Activated B cell treated with CpG ODN at 0.5 μM for 24 hours (primary cell): ENCODE measurements at places on chromosomes 5 and 9. TPM values are rescaled to one million over a fixed set of nuclear protein-coding genes. Genes with fewer than 3 reads are reported as not detected.

- DNase-seq = no peak
- no peaks in the 10 kb centered on the region for H3K36me3 ChIP-seq
- H3K27ac ChIP-seq = no peak overlapping the region
- H3K4me3 ChIP-seq = no peak overlapping the region
- peaks cover 21% of the 10 kb centered on the region for H3K27me3 ChIP-seq
- peaks cover 1% of the 10 kb centered on the region for H3K4me1 ChIP-seq
Measured at GRCh38 chr5:141001844-141002604, 35.7 kb downstream of the PCDHAC2 start.

GRCh38 chr9:137879566-137880150 is 2.1 kb downstream of the CACNA1B start:
- H3K27ac ChIP-seq = no peak overlapping the region
- peaks cover 2% of the 10 kb centered on the region for H3K4me1 ChIP-seq
- DNase-seq = no peak

DNA sequence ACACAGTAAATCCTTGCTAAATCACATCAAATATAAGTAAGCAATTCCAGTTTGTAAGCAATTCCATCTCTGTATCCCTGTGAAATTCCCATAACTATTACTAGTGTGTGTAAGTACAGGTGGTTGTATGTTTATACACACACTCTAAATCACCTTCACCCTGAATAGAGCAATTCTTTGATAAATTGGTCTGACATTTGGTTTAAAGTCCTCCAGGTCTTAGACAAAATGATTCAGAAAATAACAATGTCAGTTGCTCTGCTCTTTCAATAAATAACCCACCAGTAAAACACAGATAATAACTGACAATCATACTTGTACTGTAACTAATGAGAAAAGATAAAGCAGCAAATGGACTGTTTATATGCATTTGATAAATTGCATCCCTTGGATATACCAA is 226.3 kb downstream of the SPOCK1 start:
- H3K27ac ChIP-seq = no peak overlapping the region
- H3K4me1 ChIP-seq = no peaks in the 10 kb centered on the region
- no peak for DNase-seq
- peaks cover 2% of the 10 kb centered on the region for H3K27me3 ChIP-seq
- H3K4me3 ChIP-seq = no peak overlapping the region
- H3K36me3 ChIP-seq = no peaks in the 10 kb centered on the region

GRCh38 chr5:72281764-72282499 is 38.1 kb downstream of the MRPS27 start:
- H3K36me3 ChIP-seq = peaks cover 52% of the 10 kb centered on the region
- no peak overlapping the region for H3K27ac ChIP-seq
- DNase-seq = no peak
- H3K4me3 ChIP-seq = no peak overlapping the region

- H3K27ac ChIP-seq = no peak overlapping the region
- no peaks in the 10 kb centered on the region for H3K4me1 ChIP-seq
- no peak overlapping the region for H3K4me3 ChIP-seq
- no peaks in the 10 kb centered on the region for H3K36me3 ChIP-seq
- H3K27me3 ChIP-seq = no peaks in the 10 kb centered on the region
Measured at GRCh38 chr5:73008831-73009230, 53.0 kb downstream of the FCHO2 start.

- H3K36me3 ChIP-seq = no peaks in the 10 kb centered on the region
- no peak for DNase-seq
- peaks cover 4% of the 10 kb centered on the region for H3K27me3 ChIP-seq
- H3K4me3 ChIP-seq = no peak overlapping the region
Measured at GRCh38 chr5:145903113-145903512, 30.3 kb upstream of the GRXCR2 start.

DNA sequence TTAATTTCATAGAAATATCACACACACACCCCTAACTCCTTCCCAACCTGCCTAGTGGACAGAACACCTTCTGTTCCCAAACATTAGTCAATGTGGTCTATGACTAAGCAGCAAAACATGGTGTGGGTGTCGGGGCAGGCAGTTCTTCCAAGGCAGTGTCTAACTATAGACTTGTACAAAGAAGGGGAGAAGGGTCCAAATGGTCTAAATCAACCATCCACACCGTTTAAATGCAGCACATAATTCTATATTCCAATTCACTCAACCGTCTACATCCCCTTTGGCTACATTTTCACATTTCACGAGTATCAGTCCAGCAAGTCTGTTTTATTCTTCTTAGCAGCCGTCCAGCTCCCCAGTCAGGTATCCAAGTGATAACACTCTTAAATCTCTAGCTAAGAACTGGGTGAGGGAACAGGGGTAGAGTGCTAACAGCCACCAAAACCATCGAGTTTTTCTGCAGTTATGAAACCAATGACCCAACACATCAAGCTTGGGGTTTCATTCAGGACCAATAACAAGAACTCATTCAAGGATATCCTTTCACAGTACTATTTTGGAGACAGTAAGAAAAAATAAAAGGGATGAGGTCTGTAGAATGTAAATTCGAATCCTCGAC is 3.3 kb downstream of the ZNF608 start:
- no peak overlapping the region for H3K4me3 ChIP-seq
- no peak for DNase-seq
- no peaks in the 10 kb centered on the region for H3K27me3 ChIP-seq
- H3K36me3 ChIP-seq = peaks cover 13% of the 10 kb centered on the region

TGFBR1 gene
- 53.5 and 65.3 TPM in 2 replicates for total RNA-seq
